ENCODE measurements at places on chromosomes 4 and X.

GRCh38 chr4:178316211-178316610 lies 874.0 kb upstream of the AGA start:
- no peak for DNase-seq

DNA sequence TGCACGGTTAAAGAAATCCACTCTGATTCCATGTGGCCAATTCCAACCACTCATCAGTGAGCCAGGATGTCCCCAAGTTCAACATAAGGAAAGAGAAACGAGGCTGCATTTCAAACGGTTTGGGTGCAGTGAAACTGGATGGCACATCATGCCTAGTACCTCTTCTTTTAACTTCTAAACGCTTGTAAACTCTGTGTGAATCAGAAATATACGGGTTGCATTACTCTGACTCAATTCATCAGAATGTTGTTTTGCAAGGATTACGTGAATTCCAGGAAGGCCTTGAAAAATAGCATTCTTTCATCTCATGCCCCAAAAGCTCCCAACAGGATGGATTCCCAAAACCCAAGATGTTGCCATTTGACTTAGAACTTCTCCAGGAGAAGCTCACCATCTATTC lies 270.4 kb downstream of the LDB2 start:
- DNase-seq = no peak

DNA sequence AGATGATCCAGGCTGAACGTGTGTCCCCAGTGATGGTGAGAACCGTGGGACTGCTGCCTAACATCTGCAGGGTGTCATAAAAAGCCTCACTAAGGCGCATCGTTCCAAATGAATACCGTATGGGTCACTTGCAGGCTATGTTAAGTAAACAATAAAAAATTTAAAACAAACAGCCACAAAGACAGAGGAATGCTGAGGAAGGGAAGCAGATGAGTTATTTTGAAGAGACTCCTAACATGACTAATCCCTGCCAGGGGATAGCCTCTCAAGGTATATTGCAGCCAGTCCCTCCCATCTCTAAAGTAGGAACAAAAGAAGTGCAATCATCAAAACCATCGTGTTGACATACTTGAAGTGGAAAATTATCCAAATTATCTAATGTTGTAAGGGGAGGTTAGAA lies 83.8 kb downstream of the UNC5C start:
- DNase-seq = no peak

- DNase-seq = no peak
Observed at GRCh38 chr4:7383266-7383665, 51.5 kb downstream of the PSAPL1 start.

DNA sequence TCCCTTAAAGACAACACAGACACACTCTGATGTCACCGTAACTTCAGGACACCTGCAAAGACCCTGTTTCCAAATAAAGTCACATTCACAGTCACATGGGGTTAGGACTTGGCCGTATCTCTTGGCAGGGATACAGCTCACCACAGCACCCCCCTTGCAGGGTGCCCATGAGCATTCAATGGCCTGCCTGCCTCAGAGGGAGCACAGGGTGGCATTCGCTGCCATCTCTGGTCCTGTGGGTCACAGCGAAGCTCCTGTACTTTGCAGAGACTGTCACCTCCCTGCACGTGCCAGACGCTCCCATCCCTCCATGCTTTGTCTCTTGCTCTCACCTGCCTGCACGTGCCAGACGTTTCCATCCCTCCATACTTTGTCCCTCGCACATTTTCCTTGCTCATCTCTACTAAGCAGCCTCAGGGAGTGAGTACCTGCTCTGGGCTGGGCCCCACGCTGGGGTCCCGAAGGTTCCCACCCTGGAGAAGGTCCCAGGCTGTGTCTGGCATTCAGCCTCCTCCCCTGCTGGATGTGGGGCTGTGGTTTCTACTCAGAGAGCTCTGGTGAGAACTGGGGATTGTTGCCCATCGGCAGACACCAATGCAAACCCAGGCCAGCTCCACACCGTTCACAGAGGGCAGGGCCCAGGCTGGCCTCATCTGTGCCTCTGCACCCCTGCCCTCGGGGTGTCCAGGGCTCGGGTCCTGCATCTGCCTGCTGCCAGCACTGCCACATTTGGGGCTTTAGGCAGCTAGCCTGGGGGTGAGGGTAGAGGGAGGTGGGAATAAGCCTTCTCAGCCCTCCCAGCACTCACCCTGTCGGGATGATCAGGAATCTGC lies 15.8 kb downstream of the HTRA3 start:
- DNase-seq = no peak

GRCh38 chrX:2697306-2697705 lies 6.2 kb downstream of the CD99 start:
- DNase-seq = no peak

GRCh38 chr4:6914448-6914847 lies 4.8 kb downstream of the TBC1D14 start:
- DNase-seq = no peak

GRCh38 chr4:147616849-147617172 lies 386 bp upstream of the TMEM184C start:
- no peak for DNase-seq

- no peak for DNase-seq
Observed at GRCh38 chr4:57168982-57169381, 58.8 kb upstream of the IGFBP7 start.

DNA sequence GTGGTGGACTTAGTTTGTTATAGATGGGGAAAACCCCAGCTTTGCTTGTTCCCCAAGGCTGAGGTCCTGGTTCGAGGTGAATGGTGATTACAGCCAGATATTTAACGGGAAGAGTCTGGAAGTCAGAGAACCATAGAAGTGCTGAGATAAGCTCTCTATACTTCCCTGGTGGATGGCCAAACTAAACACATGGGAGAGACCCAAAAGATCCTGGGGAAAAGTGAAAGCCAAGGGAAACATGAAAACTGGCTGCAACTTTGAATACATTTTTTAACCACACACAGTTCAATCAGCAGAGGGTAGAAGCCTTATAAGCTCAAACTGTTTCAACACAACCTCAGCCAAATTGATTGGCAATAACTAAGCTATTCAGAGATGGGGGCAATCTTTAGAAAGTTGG lies 29.3 kb upstream of the SRPX start:
- DNase-seq = no peak

DNA sequence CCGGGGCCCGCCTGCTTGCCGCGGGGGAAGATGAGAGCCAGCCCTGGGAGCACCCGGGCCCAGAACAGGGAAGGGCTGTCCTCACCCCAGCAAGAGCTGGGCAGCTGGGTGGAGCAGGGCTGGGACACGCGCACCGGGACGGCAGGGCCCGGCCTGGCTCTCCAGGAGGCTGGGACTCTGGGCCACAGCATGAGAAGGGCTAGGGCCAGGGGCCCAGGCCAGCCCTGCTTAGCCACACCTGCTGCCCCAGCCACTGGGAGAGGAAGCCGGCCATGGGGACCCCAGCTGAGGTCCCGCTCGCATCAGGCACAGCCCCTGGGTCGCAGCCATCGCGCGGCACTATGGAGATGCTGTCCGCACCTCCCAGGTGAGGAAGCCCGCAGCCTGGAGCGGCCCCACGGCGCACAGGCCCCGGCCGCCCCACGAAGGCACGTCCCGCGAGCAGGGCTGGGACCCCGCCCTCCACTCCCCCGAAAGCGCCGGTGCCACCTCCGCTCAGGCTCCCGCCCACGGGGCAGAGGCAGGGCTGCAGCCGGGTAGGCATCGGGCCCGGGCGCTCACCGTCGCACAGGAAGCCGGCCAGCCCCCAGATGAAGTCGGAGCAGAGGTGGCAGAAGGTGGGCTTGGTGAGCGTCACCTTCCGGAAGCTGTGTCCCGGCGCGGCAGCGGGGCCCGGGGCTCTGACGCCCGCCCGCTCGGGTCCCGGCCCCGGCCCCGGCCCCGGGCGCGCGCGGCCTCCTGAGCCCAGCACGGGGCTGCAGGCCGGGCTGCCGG lies 531 bp downstream of the DGKQ start:
- DNase-seq = peak; percentile 22
